ENCODE measurements at places on chromosomes 13 and 19. TPM values are rescaled to one million over a fixed set of nuclear protein-coding genes. Genes with fewer than 3 reads are reported as not detected.

Gene APBA3
- polyA plus RNA-seq = 35.0 TPM

Gene CACNA1A
- polyA plus RNA-seq = not detected

Gene KL
- not detected for polyA plus RNA-seq

Gene ZNF582
- 5.7 TPM for polyA plus RNA-seq

Gene DAND5
- polyA plus RNA-seq = not detected

Data from CD4-positive, CD25-positive, alpha-beta regulatory T cell (primary cell).